Stimulated activated CD4-positive, alpha-beta T cell treated with anti-CD3 and anti-CD28 coated beads, Interleukin-12 subunit alpha, Interleukin-12 subunit beta, amount 100 ng/mL, for 4 hours (primary cell): ENCODE measurements at places on chromosomes 7 and 10.

- no peak for DNase-seq
Observed at GRCh38 chr7:89760690-89761089, 393.6 kb upstream of the STEAP1 start.

- no peak for DNase-seq
Observed at GRCh38 chr10:1063232-1063865, 7.2 kb downstream of the WDR37 start.

- DNase-seq = no peak
Observed at GRCh38 chr10:124022066-124022465, 71.3 kb downstream of the CHST15 start.

DNA sequence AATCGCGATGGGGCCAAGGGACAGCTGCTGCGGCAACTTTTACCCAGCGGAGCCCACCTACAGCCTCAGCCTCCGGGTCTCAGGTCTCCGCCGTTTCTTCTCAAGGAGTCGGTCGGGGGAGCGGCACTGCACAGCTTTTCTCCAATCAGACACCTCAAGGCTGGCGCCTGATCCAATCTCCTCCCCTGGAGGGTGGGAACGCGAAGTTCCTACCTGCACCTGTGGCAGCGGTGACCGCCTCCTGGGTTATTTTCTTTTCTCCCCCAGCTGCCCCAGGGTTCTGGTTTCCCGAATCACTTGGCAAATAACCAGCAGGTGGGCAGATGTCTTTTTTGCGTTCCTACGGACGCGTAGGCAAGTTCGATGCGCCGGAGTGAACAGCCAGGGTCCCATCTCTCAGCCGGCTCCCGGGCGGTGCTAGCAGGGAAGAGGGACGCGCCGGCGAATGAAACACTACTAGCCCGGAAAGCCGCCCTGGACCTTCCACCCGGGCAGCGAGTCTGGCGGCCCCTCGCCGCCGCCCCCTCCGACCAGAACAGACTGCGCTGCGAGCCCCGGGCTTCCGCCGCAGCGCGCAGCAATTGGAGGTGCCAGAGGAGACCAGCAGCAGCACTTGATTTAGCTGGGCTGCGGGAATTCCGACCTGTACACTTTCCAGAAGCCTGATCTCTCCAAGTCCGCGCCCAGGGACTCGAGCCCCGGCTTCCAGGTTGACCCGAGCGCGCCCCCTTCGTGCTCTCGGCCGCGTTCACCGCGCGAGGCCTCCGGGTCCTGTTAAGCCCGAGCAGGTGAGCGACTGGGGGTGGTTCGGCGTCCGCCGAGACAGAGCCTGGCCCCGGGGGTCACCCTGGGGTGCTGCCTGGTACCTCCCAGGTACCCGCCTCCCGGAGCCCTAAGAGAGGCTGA lies at the start of gene PRR15:
Gene PRR15 (plus strand): TSS at position 246 of the 906 bp plus-strand sequence. CDS start 2,495 bp downstream, outside the sequence.
- DNase-seq = no peak

- no peak for DNase-seq
Observed at GRCh38 chr7:3196629-3197400, 104.2 kb upstream of the SDK1 start.

DNA sequence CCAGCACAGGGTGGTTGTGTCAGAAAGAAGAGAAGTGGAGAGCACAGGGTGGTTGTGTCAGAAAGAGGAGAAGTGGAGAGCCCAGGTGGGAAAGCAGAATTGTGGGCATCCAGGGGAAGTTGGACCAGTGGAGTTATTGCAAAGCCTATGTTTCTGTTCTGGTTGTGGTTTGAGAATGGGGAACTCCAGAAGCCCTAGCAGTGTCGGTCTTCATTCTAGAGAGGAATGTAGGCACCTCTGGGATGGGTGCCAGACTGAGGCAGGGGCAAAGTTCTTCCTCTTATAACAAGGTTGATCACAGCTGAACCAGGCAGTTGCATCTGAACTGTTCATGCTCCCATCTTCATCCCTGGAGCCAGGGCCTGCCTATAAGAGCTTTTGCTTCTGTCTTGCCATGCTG lies 954 bp downstream of the FSCN3 start:
- DNase-seq = no peak

- no peak for DNase-seq
Observed at GRCh38 chr10:117112220-117112619, 25.9 kb downstream of the VAX1 start.

DNA sequence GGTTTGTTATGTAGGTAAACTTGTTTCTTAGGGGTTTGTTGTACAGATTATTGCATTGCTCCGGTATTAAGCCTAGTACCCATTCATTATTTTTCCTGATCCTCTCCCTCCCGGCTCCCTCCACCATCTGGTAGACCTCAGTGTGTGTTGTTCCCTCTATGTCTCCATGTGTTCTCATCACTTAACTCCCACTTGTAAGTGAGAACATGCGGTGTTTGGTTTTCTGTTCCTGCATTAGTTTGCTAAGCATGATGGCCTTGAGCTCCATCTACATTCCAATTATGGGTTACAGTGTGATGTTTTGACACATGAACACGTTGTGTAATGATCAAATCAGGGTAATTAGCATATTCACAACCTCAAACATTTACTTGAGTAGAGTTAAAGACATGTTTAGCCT lies 237.5 kb downstream of the ABCA13 start:
- DNase-seq = no peak

- no peak for DNase-seq
Observed at GRCh38 chr7:45921699-45922519, 837 bp upstream of the IGFBP3 start.

GRCh38 chr7:32500922-32501341 lies 5.6 kb downstream of the AVL9 start:
- DNase-seq = no peak

DNA sequence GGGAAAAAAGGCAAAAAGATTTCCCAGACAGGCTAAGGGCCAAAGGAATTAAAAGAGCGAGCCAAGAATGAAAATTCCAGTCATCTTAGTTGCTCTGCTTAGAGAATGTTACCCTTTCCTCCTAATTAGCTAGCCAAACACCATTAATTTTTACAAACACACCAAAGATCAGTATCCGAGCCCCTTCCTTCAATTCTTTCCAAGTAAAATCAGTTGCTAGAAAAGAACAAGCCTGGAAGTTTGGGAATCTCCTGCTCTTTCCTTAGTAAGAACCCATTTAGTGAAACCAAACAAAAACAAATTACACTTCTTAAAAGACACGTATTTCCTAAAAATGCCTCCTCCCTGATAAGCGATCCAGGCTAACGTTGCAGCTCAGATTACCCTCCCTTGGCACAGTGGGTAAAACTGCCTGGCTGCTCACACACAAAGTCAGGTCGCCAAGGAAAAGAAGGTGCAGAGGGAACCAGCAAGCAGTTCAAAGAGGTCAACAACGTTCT lies 57.1 kb upstream of the ABLIM1 start:
- DNase-seq = no peak

- DNase-seq = no peak
Observed at GRCh38 chr7:4781366-4782069, 6.1 kb downstream of the AP5Z1 start.

- no peak for DNase-seq
Observed at GRCh38 chr7:28558236-28558635, 145.9 kb downstream of the CREB5 start.

DNA sequence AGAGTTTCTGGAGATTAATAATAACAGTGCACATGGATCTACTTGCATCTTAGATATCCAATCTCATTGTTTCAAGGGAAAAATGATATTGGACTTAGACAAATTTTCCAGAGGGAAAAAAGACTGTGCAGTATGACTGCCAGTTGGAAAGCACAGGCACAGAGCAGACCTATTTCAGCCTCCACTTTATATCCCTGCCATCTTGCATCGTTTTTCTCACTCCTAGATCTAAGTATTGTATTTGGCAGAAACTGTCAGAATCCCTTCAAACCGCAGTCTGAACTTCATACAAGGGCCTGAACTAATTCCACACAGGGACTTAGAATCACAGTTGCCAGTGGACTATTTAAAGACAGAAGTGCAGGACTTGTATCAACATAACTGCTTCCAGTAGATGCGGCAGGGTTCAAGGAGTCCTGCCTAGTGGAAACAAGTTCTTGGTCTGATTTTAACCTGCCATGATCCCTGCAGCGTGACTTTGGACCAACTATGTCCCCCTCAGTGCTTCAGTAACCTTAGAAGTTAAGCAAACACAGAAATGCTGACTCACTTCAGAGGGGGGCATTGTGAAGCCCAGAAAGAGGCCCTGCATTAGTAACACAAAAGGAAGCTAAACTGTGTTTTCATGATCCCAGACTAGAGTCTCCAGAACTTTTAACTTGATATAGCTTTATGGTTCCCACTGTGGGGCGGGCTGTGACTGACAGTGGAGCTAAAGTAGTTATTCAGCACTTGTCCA lies 95.7 kb upstream of the PALS2 start:
- no peak for DNase-seq

- no peak for DNase-seq
Observed at GRCh38 chr7:150367677-150368095, 936 bp upstream of the REPIN1 start.

DNA sequence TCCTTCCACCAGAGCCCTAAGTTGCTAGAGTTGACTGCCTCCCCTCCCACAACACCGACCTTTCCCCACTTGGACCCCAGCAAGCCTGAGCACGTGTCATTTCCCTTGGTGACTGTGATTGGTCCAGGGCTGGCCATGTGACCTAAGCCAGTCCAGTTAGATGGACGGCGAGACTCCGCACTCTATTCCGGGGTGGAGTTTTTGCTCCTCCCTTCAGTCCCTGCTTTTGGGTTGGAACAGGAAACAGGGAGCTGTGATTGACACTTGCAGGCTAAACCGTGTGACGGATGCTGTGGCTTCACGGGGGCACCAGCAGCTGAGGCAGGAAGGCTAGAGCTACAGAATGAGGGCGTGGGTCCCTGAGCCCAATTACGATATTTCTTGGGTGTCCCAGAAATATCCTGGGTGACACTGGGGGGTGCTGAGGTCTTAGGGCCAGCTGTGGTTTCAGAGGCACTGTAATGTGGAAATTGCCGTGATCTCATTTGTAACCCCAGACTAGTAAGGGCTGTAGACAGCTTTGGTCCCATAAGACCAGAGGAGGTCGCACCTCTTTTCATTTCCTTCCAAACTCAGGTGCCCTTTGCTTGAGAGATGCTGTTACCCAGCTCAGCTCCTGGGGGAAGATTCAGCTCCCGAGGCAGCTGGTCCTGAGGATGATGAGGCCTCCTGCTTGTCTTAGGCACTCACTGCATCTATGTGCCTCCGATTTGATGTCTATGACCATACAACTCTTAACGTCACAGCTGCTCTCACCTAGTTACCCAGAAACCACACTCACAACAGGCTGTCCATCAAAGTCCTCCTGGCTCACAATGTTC lies 102.7 kb upstream of the NPTX2 start:
- DNase-seq = no peak

DNA sequence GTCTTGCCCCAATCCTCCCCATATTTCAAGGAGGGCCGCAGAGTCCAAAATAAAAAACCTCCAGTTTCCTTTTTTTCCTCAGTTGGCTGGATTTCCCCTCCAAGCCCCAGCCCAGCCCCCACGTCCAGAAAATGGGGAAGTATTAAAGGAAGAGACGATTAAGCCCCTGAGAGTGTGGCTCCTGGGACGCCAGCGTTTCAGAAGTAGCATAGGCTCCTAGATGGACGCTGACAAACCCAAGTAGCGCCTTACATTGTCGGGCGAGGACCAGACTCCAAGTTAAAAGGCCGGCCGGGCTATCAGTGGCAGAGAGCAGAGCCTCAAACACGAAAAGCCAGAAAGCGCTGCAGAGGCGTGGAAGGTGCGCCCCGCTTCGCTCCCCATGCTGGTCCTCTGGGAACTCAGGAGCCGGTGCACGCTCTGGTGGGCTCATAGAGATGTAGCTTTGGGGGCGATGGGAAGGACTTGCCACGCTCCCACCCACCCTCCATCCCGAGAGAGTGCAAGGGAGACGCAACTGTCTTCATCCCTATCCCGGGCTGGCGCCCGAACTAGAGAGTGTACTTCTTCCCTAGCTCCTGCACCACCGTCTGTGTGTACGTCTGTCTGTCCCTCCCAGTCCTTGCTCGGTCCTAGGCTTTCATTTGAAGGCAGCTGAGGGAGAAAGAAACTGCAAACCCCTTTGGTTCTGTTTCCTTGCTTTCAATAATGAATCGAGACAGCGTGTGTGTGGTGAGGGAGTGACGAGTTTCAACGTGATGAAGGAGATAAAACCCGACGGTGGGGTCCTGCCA lies 6.3 kb upstream of the EMX2 start:
- DNase-seq = no peak

GRCh38 chr10:124175701-124176348 lies 82.4 kb upstream of the CHST15 start:
- no peak for DNase-seq

DNA sequence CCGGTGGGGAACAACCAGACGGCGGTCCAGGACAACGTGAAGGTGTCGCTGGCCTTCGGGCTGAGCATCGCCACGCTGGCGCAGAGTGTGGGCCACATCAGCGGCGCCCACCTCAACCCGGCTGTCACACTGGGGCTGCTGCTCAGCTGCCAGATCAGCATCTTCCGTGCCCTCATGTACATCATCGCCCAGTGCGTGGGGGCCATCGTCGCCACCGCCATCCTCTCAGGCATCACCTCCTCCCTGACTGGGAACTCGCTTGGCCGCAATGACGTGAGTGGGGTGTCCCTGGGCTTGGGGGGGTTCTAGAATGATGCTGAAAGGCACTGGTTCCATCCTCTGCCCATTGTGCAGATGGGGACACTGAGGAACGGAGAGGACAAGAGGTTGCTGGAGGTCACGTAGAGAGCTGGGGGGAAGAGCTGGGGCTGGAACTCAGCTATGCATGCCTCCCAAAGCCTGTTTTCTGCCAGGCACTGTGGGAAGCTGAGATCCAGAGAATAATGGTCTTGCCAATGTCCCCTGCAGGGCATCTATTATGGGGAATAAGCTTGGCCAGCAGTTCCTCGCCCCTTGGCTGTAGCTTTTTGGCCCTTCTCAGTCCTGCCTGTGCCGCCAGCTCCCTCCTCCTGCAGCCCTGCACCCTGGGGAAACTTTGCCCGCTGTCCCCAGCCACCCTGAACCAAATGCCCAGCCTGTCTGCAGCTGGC lies 523 bp downstream of the AQP1 start:
- no peak for DNase-seq
